ENCODE measurements at places on chromosomes 1 and 21.

GRCh38 chr21:42479582-42479981 is 16.4 kb downstream of the RSPH1 start:
- DNase-seq: no peak

DNA sequence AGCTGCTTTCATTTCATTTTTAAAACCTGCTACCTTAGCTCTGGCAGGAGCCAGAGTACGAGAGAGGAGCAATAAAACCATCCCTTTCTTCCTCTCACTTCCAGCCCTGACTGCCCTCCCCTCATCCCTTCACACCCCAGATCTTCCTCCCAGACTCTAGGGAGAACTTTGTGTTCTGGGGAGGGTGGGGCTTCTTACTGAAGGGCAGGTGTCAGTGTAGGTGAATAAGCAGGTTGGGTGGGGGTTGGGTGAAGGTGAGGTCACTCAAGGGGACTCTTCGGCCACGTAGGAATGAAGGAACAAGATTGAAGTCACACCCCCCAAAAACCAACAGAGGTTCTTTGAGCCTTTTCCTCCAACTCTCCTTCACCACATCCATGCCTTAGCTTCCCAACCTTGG is 88.9 kb downstream of the CD58 start:
- DNase-seq: no peak

GRCh38 chr1:204062106-204062505 is 10.8 kb upstream of the SOX13 start:
- no peak for DNase-seq

DNA sequence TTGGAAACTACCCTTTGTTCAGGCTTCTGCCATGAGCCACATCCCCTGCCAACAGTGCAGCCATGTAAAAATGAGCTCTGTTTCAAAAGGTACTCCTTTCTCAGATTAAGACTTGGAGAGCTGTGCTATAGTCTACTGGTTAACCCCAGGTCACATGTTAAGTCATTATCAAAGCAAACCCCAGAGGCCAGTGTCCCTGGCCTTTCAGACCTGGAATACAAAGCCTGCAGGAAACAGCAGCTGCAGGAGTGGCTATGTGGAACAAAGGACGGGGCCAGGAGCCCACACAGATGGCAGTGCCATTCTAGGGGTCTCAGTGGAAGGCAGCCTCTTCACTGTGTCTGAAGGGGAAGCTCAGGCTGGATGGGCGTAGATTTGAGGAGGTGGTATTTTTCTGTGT is 6.7 kb downstream of the ZNF496 start:
- no peak for DNase-seq

- DNase-seq: no peak
Observed at GRCh38 chr1:167841530-167841929, 72.4 kb downstream of the ADCY10 start.

GRCh38 chr1:201676197-201676596 is 137.3 kb downstream of the NAV1 start:
- no peak for DNase-seq
